Stimulated activated CD4-positive, alpha-beta T cell treated with anti-CD3 and anti-CD28 coated beads, Interleukin-15, amount 100 ng/mL, for 1 hour (primary cell): ENCODE measurements at places on chromosomes 5 and 9.

GRCh38 chr5:113221294-113222176 lies 213.3 kb downstream of the TSSK1B start:
- no peak for DNase-seq

DNA sequence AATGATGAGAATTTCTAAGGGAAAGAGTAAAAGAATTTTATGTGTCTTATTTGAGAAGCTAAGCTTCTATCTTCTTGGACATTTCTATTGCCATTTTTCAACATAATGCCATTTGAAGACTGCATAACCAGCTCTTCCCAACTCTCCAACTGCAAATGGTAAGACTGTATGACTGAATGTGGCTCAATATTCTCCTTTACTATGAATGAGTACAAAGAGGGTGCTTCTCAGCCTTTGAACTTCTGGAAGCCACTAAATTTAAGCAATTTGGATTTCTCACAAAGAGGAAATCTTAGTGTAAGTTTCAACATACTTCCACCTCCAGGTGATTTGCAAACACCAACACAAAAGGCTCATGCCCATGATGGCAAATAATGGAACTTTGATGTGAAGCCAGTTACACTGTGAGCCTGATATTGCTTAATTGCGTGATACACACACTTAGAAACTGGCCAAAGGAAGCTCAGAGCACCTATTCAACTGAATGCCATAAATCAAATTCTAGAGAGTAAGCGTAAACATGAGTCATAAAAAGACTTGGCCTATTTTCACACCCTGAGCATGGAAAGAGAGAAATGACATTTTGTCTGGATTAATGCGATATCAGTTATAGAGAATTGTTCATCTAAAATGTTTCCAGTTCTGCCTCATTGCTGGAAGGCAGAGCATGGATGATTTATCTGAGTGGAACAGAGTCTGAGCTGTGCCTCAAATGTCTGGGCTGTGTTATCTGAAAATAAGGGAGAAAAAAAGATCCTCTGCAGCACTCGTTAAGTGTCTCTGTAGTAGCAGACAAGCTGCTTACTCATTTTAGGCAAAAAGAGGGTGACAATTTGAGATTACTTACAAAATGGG lies 145.3 kb downstream of the PLK2 start:
- DNase-seq: no peak

DNA sequence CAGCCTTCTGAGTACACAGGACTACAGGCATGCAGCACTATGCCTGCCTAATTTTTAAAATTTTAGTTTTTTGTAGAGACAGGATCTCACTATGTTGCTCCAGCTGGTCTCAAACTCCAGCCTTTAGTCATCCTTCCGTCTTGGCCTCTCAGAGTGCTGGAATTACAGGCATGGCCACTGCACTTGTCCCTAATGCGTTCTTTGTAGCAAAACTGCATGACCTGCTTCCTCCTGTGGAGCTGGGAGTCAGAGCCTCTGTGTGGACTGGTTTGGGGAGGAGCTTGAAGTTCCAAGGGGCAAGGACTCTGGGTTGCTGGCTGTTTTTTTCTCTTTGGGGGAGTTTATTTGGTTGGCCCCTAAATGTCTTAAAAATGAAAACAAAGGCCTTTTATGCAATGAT lies 22.7 kb upstream of the ANKRD34B start:
- no peak for DNase-seq

GRCh38 chr9:114389612-114390368 lies 2.0 kb upstream of the AKNA start:
- no peak for DNase-seq

DNA sequence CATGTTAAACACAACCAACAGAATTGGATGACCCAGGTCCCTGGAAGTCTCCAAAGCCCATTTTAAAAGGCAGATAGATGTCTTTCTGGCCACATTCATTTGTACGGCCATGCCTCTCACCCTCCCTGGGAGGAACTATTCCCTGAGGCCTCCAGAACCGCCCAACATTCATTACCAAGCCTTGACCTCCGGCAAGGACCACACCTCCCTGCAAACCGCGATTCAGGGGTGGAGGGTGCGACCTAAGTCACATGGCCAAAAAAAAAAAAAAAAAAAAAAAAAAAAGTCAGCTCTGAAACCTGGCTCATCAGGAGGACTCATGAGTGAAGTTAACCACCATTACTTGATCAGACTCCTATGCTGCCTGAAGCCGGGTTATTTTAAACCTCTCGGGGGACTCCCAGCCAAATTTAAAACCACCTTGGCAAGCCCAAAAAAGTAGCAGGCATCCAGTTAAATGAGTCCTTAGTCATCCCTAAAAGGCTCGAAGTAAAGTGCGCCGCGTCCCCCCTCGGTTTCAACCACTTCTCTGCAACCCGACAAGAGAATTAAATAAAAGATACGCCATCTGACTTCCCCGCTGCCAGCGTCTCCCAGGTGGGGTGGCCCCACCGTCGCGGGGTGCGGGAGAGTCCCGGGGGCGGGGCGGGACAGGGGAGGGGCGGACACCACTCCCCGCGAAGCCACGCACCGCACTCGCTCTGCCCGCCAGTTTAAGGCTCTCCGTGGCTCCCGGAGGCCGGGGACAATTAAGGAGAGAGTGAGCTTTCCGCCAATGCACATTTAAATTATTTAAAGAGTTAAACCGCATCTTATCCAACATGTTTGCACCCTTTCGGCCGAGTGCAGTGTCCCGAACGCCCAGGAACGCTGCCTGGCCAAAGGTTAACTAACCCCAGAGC lies 2.3 kb downstream of the KLF9 start:
- DNase-seq: peak; percentile 63

GRCh38 chr5:94793816-94794198 lies 175.3 kb downstream of the SLF1 start:
- no peak for DNase-seq

DNA sequence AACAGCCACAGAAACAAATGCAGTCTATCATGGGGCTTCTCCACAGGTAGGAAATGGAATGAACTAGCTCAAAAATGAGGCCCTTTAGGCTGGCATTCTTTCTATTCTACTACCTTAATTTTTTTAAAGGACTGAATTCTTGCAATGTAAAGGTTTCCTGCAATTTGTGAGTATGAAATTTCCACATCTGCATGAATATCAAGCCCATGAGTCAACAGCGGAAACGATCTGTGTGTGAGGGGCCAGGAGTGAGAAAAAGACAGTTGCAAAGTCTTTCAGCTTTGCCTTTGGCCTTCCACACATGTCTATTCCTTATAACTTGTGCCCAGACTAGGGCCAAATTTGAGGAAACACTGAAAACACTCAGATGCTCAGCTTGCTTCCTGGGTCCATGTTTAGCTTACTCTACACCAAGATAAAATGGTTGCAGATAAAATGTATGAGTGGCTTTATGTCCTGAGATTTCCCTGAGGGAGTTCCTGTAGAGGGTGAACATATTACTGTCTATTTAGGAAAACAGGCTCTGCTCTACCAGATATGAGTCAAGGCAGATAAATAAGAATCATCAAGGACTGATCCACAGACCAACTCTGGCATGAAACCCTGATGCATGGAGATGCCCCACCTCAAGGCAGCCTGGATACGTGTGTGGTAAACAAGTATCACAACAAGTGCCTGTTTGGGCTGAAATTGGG lies 46.5 kb downstream of the RETREG1 start:
- DNase-seq: no peak

DNA sequence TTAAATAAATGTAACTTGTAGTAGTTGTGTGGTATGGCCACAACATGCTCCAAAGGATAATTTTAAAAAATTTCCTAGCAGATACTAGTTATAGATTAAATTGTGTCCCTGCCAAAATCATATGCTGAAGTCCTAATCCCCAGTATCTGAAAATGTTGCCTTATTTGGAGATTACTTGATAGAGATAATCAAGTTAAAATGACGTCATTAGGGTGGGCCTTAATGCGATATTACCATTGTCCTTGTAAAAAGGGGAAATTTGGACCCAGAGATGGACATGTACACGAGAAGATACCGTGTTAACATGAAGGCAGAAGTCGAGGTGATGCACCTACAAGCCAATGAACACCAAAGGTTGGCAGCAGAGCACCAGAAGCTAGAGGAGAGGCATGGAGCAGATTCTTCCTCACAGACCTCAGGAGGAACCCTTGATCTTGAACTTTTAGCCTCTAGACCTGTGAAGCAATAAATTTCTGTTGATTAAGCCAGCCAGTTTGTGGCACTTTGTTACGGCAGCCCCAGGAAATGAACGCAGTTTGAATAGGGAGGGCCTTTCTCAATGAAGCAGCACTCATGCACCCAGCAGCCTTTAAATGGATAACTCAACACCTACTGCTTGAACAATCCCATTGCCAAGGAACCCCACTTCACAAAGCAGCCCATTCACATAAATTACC lies 148.9 kb downstream of the ARHGAP26 start:
- DNase-seq: no peak

DNA sequence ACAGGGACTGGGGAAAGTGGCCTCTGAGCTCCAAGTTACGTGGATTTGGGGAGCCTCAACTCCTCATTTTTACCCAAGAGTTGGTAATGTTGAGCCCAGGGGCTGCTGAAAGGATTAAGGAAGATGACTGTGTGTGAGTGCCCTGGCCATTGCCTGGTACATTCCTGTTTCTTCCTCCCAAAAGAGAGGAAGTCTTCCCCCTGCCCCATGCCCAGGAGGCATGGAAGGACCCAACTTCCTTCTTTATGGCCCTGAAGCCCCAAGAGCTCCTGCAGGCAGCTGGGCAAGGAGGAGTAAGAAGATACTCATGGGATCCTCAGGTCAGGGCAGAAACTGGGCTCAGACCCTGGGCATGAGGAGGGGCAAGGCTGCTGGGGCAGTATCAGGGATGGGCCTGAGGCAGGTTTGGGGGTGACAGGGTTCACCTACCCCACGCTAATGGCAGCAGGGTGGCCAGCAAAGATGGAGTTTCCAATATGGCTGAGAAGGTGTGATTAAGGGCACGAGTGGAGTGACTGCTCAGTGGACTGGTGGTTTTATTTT lies 118.3 kb upstream of the MVB12B start:
- DNase-seq: no peak

DNA sequence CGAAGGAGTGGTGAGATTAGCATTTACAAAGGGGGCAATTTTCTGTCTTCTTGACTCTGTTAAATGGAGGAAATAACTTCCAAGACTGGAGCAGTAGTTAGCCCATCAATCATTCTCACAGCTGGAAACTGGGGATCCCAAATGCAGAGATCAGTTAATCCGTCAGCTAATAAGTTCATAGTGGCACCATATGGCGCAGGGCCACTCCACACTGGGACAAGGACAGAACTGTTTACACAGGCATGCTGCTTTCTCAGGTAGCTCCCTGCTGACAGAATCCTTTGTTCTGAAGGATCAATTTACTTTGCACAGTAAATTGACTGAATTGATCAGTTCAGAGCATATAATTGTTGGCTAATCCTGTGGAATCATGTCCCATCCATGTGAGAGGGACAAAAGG lies 395.7 kb downstream of the TMEM161B start:
- DNase-seq: no peak

- DNase-seq: no peak
Measured at GRCh38 chr9:105282870-105283621, 38.6 kb downstream of the SLC44A1 start.

- no peak for DNase-seq
Measured at GRCh38 chr5:161745392-161745791, 59.9 kb downstream of the GABRA6 start.

DNA sequence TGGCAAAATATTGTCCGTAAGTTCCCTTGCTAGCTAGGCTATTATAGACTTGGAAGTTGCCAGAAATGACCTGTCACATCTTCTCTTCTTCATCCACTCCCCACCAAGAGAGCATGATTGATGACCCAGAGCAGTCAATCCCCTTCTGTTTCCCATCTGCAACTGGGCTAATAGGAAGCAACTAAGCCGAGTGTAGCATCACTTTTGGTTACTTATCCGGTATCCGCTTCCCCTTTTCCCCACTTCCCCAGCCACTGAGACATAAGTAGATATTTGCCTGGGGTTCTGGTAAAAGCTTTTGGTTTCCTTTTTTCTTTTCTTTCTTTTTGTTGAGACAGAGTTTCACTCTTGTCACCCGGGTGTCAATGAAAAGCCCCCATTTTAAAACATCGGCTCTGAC lies 29.4 kb upstream of the LIFR start:
- no peak for DNase-seq

- DNase-seq: no peak
Measured at GRCh38 chr9:36843964-36844363, 190.1 kb downstream of the PAX5 start.

DNA sequence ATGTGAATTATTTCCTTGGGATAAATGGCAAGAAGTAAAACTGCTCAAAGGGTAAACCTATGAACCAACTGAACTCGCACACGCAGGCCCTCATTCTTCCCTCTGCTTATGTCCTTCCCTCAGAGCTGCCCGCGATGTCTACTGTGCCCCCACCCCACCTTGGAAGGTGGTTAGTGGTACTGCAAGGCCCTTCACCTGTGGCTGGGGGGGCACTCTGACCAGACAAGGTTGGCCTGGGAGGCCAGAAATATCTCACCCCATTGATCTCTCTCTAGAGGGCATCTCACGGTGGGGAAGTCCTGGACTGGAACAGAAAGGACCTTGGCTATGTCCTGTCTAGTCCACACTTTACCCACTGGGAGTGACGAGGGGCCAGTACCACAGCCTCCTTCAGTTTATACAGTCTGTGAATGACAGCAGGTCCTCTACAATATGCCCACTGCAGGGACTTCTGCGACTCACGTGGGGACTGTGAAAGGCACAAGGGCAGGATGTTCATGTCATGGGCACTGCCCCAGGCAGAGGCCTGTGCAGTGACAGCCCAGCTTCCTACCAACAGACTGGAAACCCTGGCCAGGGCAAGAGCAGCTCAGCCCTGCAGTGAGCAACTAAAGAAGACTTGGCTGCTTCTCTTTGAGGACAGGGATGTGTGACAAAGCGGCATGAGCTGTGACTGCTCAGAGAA lies 56.8 kb upstream of the SYNPO start:
- DNase-seq: no peak

DNA sequence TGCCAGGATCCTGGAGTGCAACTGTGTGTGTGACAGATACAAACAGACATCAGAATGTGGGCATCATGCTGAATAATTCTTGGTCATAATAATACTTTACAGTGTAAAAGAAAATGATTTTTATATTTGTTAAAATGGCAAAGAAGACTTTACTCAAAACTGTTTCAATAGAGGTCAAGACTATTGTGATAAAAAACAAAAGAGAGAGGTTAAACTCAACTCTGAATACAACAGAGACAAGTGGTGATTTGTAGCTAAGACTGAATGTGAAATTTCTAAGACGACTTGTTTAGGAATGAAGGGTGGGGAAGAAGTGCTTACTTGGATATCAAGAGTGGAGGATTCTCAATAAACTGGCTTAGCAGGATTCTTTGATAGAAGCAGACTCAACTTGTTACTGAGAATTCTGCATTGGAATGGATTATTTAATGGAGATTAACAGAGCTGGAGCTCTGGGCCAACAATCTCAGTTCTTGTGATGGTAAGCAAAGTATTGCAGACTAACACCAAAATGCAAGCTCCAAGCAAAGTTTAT lies 457.4 kb upstream of the CDH18 start:
- no peak for DNase-seq

DNA sequence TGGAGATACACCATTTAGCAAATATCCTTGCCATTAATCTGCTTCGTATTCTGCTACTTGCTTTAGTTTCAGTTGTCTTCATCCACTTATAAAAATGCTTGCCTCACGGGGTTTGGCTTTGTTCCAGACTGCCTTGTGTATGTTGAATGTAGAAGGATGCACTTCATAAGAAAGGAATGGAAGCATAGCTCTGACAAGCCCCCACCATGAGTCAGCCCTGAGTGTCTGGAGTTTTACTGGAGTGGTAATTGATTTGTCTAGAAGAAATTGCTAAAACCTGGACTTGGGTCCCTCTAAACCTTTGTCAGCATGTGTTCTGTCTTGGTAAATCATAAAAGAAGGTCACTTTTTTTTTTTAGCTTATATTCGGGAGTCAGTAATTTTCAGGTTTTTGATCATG lies 4.6 kb downstream of the TEX48 start:
- DNase-seq: no peak

GRCh38 chr5:139711067-139711905 lies 63.1 kb downstream of the CXXC5 start:
- DNase-seq: peak; percentile 26
